ENCODE measurements at places on chromosomes 12 and 14.
A peak's percentile ranks its signal among the peaks of the same experiment; 100 is the strongest.

DNA sequence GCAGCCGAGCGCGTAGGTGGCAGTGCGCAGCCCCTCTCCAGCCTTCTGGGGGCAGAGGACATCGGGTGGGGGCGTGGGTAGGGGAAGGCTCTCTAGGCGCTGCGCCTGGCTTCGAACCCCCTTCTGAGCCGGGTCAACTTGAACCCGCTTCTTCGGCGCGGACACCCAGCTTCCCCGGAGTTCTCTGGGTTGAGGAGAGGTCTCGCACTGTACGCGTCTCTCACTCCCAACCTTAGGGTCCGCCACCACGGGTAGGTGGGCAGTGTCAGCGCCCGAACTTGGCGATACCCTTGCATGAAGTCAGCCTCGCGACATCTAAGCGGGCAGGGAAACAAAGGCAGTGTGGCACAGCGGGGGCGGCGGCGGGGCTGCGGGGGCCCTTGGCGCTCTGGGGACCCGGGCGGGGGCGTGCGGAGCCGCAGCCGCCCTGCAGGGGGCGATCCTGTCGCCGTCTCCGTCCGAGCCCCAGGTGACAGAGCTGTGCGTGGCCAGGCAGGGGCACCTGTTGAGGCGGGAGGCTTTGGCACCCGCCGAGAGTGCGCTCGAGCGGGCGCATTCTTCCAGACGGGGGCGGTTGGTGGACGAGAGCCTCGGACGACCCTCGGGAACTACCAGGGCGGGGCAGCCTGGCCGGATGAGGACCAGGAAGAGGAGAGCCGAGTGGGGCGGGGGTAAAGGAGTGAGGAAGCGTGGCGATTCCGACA, 1.1 kb downstream of the GALNT16 start:
- DNase-seq: no peak

GRCh38 chr12:51009056-51009440, 17.1 kb downstream of the SLC11A2 start:
- no peak for DNase-seq

DNA sequence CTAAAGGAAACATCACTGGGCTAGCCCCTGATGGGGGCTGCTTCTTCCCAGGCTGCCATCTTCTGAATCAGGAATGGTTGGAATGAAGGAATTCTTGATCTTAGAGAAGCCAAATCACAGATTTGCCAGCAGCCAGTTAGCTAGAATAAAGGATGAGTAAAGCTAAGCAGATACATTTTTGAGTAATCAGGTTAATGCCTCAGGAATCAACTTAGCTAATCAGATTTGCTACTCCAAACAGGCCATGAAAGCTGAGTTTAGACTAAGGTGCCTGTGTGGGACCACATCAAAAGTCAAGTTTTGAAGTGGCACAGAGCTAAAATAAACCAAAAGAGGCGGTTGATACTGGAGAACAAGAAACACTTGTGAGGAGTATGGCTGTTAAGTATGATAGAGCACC, 28.8 kb upstream of the LMO3 start:
- DNase-seq: no peak

- DNase-seq: no peak
Observed at GRCh38 chr14:69688299-69688649, 76.9 kb downstream of the SUSD6 start.

GRCh38 chr14:53126731-53127130, 26.4 kb downstream of the DDHD1 start:
- no peak for DNase-seq

- no peak for DNase-seq
Observed at GRCh38 chr12:123232472-123232806, 502 bp downstream of the MPHOSPH9 start.

GRCh38 chr12:5017638-5018348, 25.9 kb upstream of the KCNA5 start:
- DNase-seq: no peak

- DNase-seq: no peak
Observed at GRCh38 chr12:22169376-22169775, 123.4 kb downstream of the CMAS start.

- no peak for DNase-seq
Observed at GRCh38 chr14:57345106-57345505, 45.3 kb upstream of the NAA30 start.

DNA sequence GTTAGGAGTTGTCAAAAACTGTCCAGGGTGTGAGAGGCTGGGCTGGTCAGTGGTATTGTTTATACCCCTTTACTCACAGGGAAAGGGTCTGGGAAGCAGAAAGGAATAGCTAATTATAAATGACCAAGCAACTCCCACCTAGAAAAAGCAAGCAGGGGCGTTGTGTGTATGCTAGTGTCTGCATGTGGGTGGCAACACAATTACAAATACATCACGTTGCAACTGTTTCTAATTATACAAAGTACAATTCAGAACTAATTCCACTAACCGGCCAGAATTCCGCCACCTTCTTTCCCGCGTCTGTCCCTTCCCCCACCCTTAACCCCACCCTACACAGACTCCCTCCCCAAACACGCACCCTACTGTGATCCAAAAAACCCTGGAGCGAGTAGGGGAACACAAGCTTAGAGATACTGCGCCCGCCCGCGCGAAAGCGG, 2.2 kb downstream of the DPF3 start:
- no peak for DNase-seq

DNA sequence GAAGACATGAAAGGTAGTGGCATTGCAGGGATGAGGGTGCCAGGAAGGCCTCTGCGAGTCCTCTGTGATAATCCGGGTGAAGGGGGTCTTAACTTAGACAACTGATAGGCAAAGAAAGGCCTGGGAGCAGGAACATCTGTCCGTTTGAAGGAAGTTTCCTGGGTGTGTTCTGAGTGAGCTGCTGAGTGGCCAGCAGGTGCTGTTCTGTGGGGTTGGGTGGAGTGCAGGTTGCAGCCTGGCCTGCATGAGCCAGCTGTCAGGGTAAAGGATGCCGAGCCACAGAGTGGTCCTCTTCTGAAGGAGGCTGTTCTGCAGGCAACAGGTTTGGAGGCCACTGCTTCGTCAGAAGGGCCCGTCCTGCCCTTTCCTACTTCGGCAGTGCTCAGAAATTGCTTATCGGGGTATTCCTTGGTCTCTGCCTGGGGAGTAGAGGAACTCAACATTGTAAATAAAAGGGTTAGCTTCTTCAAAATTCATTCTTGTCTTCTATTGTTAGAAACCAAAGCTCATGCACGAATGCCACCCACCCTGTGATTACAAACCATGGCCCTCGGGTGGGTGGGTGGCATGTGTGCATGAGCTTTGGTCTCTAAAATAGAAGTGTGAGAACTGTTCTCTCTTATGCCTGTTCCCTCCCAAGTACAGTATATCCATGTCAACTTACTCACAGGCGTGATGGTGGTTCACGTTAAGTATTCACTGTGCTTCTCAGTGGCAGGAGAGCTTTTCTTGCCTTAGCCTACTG, 118.9 kb downstream of the CHST11 start:
- no peak for DNase-seq

DNA sequence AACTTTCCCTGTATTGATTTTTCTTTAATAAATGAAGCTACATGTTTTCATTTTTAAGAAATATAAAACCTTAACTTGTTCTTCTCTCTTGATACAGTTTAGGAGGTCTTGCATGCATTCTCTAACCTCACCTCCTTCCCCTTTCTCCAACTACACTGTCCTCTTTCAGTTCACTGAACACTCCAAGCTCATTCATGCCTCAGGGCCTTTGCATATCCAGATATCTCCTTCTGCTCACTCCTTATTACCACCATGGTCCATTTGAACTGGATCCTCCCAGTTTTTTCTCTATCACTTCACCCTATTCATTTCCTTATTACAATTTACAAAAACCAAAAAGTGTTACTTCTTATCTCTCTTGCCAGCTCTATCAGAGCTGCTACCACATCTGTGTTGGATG, 242.9 kb upstream of the PLEKHG7 start:
- DNase-seq: no peak

DNA sequence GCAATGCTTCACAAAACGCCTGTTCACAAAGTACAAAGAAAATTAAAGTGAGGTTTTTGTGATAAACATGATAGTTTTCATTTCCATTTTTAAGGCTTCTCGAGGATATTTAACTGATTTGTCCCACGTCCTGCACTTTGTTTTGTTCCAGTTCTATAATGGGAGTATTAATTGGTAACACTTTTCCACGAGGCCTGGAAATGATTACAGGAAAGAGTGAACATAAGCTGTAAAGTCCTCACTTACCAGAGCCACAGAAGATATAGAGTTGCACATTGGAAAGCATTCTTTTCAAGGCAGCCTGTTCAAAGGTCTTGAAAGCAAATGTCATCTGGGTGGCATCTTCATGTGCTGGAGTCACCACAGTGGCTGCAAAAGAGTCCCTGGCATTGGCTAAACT, 1236.6 kb downstream of the BCL11B start:
- DNase-seq: no peak

GRCh38 chr12:18859400-18859799, 121.5 kb downstream of the CAPZA3 start:
- DNase-seq: no peak

DNA sequence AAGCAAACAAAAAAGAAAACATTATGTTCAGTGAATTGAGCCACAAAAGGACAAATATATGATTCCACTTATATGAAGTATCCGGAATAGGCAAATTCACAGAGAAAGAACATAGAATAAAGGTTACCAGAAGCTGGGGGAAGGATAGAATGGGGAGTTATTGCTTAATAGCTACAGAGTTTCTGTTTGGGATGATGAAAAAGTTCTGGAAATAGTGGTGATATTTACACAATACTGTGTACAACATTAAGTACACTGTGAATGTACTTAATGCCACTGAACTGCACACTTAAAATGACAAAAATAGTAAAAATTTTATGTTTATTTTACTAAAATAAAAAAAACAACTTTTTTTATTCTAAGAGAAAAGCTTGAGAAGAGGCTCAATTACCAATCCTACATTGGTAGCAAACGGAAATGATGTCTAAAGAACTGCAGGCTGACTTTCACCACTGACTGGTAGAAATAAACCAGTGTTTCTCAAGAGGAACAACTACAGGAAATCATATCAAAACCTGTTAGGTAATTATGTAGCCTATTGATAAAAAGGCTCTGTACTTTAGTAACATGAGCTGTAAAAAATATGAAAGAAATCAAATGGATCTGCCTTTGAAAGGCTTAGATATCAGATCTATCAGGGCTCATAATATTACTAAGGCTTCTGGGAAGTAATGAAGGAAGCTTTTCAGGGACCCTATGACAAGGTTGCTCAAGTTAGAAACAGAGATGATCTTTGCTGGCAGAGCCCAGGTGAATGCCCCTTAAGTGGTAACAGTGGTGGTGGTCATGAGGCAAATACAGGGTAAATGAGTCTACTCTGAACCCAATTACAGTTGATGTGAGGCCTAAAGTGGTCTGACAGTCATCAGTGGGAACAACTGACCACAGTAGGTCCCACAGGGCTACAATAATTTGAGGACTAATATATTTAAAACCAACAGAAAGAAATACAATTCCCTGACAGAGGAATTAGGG, 41.3 kb downstream of the BAZ1A start:
- no peak for DNase-seq

- no peak for DNase-seq
Observed at GRCh38 chr14:96097752-96098151, 58.6 kb downstream of the C14orf132 start.

DNA sequence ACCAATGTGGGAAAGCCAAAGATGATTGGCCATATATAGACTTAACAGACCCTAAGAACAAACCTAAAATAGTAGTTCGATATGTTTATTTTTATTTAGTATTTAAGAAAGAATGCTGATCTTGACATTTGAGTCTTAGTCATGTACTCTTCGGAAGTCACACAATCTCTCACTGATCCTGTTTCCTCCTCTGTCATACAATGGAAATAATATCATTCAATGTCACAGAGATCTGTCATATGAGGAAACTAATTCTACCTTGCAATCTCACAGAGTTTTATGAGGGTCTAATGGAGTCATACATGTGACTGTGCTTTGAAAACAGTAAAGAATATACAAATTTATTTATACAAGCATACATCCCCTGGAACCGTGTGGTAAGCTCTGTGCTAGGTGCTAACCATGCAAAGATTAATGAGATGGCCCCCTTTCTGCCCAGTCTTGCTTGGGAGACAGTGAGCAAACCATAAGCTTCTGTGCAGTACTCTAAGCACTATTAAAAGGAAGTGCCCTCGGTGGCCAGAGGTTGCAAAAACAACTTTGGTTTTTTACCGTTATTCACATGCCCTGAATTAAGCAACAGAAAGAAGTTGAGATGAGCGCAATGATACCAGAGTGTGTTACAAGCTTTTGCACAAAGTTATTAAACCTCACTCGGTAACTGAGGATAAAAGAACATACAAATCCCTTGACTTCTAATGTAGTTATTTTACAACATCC, 1.7 kb upstream of the LIN7A start:
- DNase-seq: no peak

GRCh38 chr14:69471916-69472315, 12.6 kb upstream of the PLEKHD1 start:
- no peak for DNase-seq

GRCh38 chr12:21509768-21510167, 8.2 kb downstream of the GOLT1B start:
- DNase-seq: no peak

- peak; percentile 22 for DNase-seq
Observed at GRCh38 chr12:100163416-100164152, 20.9 kb upstream of the BLTP3B start.

GRCh38 chr12:57093415-57094207, 4.7 kb downstream of the NAB2 start:
- no peak for DNase-seq

- no peak for DNase-seq
Observed at GRCh38 chr14:63523735-63524426, 19.3 kb downstream of the PPP2R5E start.

DNA sequence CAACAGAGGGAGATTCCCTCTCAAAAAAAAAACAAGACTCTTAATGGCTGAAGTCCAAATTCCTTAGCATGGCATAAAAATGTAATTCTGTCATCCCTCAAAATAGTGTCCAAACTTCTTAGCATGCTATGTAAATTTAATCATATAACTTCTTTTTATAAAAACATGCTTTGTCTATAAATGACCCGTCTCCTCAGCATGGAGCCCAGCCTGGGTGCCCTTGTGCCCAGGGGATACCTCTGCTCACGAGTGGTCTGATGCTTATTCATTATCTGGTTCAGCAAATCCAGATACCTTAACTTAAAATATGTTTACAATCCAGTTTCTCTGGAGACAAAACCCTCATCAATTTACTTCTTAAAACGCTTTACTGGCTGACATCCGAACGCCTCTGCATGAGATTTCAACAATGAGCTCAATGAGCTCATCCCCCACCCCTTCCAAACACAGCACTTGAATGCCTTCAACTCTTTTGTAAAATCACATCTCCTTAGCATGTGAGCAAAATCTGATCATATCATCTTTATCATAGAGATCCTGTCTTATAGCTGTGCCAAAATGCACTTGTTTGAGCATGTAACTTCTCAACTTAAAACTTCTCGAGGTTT, 15.7 kb downstream of the RTL1 start:
- DNase-seq: no peak

- DNase-seq: no peak
Observed at GRCh38 chr12:103627189-103627855, 40.2 kb downstream of the STAB2 start.
